ENCODE measurements at places on chromosomes 6 and 20.

GRCh38 chr20:49595811-49596561, 28.0 kb upstream of the PTGIS start:
- DNase-seq: peak; percentile 84

- DNase-seq: no peak
Observed at GRCh38 chr20:60817891-60818290, 434.2 kb upstream of the CDH4 start.

GRCh38 chr6:87848616-87849015, 146.6 kb upstream of the AKIRIN2 start:
- DNase-seq: no peak

DNA sequence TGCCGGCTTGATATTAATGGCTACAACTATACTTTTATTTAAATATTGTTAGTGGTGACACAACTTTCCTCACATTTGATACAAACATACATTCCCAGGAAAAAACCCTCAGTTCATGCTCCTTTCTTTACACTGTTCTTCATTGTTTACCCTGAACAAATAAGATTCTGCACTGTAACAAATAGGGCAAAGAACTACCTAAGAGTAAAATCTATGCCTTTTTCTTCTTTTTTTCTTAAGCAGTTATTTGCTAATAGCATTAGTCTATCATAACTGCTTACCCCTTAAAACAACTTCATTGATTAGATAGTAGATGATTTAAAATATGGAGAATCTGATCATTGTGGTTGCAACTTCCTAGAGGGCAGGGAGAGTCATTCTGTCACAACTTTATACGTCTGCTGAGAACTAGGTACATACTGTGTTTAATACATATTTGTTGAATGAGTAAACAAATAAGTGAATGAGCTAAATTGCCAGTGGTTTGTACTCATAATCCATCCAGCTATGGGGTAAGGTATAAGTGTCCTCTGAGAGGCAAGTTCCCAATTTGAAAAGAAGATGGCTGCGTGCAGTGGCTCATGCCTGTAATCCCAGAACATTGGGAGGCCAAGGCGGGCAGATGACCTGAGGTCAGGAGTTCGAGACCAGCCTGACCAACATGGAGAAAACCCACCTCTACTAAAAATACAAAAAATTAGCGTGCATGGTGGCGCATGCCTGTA, 161.0 kb downstream of the CDK19 start:
- DNase-seq: no peak

DNA sequence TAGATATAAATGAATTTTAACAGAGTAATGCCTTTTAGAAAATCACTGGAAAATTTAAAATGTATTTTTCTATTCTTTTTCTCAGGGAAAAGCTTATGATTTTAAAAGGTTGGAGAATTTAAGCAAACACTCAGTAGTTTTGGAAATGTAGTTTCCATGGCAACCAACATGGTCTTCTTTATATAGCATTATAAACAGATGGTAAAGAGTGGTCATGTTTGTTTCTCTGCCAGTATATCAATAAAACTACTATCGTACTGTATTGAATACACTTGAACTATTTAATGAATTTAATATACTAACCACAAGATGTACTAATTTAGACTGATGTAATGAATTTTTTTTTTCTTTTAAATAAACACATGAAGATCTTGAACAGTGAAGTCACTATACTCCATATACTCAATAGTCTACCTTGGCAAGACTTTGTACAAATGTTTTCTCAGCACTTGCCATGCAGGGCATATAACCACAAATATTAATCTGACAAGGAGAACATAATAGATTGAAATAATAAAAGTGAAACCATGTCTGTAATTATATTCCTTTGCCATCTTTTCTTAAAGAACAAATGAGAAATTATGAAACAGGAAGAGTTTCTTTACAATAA, 105.5 kb downstream of the PDSS2 start:
- DNase-seq: no peak

- no peak for DNase-seq
Observed at GRCh38 chr20:35264755-35265154, 13.2 kb downstream of the MMP24OS start.

GRCh38 chr6:6131492-6132109, 124.9 kb upstream of the NRN1 start:
- DNase-seq: no peak

- no peak for DNase-seq
Observed at GRCh38 chr6:1267790-1268762, 43.8 kb upstream of the FOXQ1 start.

DNA sequence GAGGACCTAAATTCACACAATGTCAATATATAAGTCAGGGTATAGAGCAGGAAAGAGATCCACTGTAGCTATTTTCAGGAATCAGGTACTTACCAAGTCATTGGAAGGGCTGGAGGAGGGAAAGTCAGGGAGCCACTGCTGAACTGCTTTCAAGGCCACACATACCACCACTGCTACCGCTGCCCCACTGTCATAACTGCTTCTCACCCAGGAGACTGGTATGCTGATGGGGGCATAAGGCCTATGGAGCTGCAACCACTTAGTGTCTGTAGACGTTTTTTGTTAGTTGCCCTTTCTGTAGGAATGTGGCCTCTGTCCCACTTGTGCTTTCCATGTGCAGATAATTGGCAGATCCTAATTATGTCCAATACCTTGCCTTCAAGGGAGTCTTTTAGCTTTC, 5.4 kb downstream of the SMAP1 start:
- DNase-seq: no peak

GRCh38 chr20:47232518-47232917, 124.0 kb downstream of the ZMYND8 start:
- no peak for DNase-seq

GRCh38 chr20:47263080-47263464, 93.4 kb downstream of the ZMYND8 start:
- no peak for DNase-seq

DNA sequence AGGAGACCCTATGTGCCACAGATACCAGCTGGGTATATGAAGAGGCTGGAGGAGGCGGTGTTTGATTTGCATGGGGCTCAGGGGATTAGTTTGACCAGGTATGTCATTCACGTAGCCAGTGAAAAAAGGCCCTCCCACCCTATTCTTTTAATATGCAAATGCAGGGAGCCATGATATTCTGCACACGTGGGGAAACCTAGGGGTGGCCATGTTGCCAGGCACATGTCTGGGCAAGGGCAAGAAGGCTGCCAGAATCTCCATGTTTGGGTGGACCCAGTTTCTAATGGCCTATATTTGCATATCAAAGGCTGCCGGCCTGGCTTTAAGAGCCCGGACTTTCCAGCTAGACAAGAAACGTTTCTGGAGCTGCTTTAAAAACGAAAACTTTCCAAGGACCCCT, 60.4 kb downstream of the SOX4 start:
- DNase-seq: no peak

- DNase-seq: no peak
Observed at GRCh38 chr6:69162811-69163210, 527.7 kb downstream of the ADGRB3 start.

DNA sequence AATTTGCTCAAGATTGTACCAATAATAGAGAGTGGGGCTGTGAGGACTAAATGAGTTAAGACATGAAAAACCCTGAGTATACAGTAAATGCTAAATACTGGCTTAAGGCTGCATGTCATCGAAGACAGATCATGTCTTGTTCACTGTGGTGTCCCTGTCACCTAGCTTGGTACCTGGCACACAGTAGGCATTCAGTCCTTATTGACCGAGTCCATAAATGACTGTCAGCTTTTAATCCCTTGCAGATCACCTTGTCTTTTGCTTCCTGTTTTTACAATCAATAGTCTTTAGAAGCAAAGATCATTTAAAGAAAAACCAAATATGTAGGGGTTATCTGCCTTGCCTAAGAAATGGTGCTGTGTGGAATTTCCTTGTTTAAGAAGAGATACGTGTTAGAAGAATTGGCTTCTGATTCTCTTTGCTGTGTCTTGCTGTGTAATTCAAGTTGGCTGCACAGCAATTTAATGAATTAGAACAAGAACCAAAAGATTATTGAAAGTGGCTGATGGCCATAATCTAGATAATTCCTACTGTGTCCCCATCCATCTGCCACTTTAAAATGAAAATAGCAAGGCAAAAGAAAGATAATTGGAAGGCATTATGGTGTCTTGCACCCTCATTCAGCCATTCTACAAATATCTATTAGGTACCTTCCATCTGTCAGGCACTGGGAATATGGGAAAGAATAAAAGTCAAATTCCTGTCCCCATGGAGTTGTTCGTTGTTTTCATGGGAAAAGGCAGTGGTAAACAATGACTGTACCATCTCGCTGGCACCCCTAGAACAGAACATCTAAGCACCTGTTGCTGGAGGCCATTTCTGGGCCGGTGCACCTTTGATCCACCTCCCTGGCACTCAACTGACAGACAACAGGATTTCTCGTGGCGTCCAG, 12.4 kb upstream of the MAPK13 start:
- no peak for DNase-seq

DNA sequence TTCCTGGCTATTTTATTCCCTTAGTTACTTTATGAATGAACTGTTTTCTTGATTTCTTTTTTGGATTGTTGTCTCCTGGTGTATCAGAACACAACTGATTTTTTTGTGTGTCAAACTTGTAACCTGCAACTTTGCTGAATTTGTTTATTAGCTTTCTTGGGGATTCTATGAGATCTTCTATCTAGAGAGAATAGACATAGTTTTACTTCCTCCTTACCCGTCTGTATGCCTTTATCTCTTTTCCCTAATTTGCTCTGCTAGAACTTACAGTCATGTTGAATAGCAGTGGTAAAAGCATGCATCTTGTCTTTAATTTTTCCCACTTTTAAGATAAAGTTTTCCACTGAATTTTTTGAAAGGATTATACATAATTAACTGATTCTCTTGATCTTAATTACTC, 13.2 kb downstream of the RNF146 start:
- DNase-seq: no peak

- DNase-seq: no peak
Observed at GRCh38 chr6:99225172-99225571, 124.3 kb downstream of the FAXC start.

DNA sequence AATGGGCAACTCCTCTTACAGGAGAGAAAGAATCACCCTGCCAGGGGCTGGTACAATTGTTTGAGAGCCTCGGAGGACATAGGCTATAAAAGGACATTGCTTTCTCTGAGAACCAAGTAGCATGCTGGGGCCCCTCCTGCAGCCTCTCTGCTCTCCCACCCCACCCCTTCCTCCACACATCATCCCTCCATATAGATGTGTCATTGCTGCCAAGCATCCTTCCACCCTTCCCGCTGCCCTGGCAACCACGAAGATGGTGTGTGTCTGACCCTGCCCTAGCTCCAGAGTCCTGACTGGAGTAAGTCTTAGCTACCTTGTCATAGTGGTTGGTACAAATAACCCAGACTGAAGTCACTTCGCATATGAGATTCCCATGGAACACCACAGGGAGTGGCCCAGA, 129.7 kb downstream of the SNX5 start:
- DNase-seq: no peak

DNA sequence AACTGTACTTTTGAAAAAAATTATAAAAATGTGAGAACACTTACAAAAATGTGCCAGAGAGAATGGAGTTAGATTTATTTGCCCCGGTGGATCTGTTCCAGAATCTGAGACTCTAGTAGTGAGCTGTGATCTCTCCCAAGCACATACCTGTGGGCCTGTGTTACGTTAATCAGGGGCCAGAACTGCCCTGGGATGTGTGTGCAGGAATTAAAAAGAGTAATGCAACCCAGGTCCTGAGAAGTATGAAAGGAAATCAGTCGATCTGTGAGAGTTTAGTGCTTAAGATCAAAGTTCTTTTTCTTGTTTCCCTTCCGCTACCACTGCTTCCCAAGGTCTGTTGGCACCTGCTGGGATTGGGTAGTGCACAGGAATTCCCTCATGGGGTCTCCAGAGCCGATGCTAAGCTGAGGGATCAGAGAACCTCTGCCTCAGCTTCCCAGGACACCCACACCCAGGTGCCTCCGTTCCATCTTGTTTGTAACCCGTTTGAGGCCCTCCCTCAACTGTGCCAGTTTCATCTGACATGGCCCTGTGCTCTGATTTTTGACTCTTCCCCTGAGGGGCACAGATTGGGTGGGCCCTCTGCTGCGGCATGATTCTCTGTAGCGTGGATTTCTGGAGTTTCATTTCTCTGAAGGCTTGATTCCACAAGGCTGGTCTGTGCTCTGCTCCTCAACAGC, 87.7 kb downstream of the RREB1 start:
- DNase-seq: no peak

Data from stimulated activated CD8-positive, alpha-beta memory T cell treated with anti-CD3 and anti-CD28 coated beads, Interleukin-15, amount 100 ng/mL, for 48 hours (primary cell).